ENCODE measurements at places on chromosomes 6 and 20.
A peak's percentile ranks its signal among the peaks of the same experiment; 100 is the strongest.

GRCh38 chr6:56656466-56656865 lies 13.8 kb upstream of the DST start:
- DNase-seq: no peak

DNA sequence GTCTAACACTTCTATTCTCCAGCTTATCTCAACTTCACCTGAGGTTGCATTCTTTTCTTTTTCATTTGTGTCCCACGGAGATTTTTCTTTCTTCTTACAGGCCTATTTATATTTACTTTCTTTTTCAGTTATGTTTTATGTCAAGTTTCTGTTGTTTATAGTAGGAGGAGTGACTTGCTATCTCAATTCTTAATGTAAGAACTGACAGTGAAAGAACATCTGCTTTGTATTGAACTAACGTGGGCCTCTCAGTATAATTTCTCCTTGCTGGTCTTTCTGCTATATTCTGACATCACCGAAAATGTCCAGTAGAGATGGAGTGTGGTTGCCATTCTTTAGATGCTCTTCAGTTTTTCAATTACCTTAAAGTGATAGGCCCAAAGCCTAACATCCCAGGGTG lies 521.7 kb downstream of the EPM2A start:
- no peak for DNase-seq

DNA sequence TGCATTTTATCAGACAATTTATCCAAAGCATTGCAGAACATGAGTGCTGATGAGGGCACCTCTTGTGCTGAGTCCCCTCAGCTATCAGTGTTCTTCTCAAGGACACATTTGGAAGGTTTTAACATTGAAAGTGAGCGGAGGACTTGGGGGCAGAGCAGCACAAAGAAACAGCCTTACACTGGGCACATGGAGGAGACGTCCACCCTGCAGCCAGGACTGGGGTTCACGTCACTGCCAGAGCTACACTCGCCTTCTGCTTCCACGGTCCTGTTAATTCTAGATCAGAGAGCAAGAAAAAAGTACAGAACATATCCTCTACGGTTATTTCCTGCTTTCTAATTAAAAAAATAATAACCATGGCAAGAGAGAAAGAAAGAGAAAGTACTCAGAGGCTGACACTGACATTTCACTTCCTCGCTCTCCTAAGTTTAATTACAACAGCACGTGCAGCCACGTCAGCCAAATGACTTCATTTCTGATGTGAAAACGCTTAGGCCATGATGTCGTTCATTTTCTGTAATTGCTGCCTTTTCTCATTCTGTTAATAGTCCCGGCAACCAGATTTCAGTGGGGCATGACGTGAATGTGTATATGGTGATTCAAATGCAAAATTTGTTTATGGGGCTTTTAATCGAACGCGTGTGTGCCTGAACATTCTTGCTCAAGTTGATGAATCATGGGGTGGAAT lies 5.1 kb downstream of the PRND start:
- DNase-seq: no peak

DNA sequence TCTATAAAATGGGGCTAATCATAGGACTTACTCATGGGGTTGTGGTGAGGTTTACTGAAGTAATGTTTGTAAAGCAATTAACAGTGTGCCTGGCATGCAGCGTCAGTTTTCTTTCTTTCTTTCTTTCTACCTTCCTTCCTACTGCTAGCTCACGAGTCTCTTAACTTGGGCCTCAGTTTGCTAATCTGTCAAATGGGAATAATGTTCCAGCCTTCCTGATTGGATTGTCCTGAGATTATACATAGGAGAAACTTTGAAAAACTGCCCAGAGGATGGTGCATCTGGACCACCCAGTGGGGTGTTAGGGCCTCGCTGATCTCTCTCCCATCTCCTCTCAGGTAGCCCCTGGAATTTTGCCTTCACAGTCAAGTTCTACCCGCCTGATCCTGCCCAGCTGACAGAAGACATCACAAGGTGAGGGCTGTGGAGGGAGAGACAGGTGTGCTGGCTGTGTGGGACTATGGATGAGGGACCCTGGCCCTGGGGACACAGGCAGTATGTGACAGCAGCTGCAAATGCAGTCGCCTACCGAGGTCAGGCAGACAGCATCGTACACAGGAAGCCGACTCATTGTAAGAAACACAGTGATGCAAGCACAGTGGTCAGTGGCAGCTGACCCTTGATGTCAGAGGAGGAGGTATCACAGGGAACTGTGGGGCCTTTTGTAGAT lies 27.5 kb downstream of the EPB41L1 start:
- no peak for DNase-seq

- peak; percentile 88 for DNase-seq
Observed at GRCh38 chr6:150599199-150600009, at the start of gene PLEKHG1. TSS of gene PLEKHG1 (plus strand) at chr6:150599885. CDS start at chr6:150733682, 133,797 bp downstream.

GRCh38 chr6:24613361-24614042 lies 32.5 kb downstream of the KIAA0319 start:
- DNase-seq: no peak

DNA sequence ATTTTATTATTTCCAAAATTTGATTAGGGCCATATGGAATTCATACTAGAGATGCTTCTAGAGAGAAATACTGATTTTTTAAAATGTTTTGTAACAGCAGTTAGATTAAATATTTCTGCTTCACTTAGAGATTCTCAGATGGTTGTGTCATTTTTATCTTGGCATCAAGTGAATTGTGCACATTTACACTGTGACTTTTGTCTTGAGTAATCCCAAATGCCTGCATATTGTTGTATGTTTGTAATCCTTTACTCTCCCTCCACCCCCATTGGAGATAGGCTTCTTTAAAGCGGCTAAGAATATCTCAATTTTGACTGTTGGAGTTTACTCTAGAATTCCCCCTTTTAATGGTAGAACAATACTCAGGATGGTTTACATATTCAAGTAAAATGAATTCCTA lies 19.0 kb downstream of the STX16 start:
- DNase-seq: no peak

DNA sequence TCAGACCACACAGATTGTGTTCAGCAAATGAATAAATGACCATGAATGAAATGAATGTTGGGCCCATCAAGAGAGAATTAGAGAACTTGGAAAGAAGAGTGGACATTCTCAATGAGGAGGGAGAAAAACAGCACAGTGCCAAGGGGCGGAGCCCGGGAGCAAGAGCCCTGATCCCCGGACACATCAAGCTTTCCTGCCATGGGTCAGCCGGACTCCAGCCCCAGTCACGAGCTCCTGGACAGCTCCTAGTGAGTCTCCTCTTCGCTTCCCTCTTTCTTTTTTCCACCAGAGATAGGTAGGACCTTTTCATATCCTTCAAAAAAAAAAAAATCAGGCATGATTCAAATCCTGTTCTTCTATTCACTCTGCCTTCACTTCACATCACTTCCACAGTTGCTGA lies 274.2 kb downstream of the NRN1 start:
- DNase-seq: no peak

DNA sequence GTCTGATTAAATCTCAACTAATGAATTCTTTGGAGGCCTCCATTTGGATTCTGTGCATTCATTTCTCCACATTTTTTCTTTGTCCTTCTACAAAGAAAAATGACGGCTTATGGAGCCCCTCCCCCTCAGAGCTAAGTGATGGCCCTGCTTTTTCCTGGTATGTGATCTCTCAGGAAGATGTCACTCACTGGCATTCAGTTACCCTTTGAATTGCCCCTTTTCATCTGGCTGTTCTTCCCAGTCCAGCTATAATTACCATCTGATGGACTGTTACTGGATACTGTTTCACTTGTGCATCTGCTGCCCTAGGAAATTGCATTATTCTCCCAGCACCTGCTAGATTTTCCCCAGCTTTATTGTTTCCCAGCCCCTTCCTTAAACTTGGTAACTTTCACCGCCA lies 151.9 kb downstream of the CFAP61 start:
- DNase-seq: no peak

- DNase-seq: no peak
Observed at GRCh38 chr6:35710241-35710847, 21.6 kb upstream of the FKBP5 start.

- no peak for DNase-seq
Observed at GRCh38 chr6:13412639-13413465, 74.5 kb downstream of the GFOD1 start.

- DNase-seq: no peak
Observed at GRCh38 chr6:139369068-139369467, 5.4 kb downstream of the CITED2 start.

GRCh38 chr6:21079468-21080048 lies 514.0 kb upstream of the SOX4 start:
- DNase-seq: no peak

DNA sequence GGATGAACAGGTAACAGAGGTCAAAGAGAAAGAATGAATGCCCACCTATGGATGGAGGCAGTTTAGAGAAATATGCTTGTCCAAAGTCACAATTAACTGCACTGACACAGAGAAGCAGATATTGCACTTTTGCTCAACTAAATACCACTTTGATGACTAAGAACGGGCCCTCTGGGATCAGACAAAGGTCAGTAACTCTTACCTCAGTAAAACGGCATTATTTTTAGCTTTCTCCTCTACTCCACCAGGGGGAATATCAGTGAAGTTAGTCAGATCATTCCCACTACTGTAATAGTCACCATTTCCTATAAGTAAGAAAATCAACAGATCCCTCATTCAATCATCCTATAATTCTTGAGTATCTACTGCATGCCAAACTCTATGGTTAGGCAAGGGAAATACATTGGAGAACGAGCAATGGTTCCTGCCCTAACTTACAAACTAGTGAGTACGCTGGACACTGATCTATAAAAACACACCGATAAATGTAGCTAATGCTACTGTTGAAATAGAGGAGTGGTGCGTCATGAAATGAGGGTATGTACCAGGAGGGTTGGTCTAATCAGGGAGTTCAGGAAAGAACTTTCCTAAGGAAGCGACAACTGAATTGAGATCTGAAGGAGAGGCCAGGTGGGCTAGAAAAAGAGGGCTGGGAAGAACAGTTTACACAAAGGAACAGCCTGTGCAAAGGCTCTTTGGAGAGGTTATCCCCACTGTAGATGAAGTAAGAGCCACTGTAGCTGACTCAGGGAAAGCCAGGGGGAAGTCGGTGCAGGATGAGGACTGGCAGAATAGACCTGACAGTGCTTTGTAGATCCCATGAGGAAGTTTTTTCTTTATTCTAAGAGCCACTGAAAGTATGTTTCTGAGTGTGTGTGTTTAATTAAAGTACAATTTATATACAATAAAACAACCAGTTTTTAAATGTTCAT lies 9.2 kb downstream of the ECI2 start:
- DNase-seq: no peak

DNA sequence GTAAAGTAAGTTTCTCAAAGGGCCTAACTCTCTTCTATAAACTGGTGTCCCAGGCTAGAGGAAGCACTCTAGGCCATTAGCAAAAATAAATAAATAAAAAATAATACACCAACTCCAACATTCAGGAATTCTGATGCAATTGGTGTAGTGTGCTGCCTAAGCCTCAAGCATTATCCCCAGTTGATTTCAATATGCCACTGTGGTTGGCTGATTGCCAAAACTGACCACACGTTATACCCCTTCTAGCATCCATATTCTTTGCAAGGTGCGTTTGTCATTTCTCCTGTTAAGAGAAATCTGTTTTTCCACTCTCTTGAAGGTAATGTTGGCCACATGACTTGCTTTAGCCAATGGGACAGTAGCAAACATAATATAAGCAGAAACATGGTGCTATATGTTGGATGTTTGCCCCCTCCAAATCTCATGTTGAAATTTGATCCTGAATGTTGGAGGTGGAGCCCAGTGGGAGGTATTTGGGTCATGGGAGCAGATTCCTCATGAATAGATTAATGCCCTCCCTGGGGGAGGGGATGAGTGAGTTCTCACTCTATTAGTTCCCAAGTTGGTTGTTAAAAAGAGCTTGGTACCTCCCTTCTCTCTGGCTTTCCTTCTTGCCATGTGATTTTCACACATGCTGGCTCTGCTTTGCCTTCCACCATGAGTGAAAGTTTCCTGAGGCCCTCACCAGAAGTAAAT lies 71.9 kb upstream of the PLCB4 start:
- no peak for DNase-seq

DNA sequence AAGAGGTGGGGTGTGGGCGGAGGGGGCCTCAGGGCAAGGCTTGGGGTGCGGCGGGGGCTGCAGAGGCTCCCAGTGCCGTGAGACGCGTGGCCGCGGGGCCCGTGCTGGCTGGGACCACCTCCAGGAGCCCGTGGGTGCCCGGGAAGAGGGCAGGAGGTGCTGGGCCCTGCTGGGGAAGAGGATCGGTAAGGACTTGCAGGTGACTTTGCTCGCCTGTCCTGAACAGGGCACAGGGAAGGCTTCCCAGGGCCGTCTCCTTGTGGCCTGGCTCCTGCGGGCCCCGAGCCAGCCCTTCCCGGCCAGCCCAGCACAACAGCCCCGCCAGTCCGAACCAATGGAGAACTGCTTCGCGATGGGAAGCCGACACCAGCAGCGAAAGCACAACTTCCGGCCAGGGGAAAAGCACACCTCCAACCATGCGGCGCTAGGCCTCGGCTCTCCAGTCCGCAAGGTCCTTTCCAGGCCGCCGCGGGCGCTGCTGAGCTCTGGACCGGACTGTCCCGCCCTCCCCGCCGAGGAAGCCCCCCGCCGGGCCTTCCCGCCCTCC lies 32.3 kb downstream of the IRF4 start:
- no peak for DNase-seq

- no peak for DNase-seq
Observed at GRCh38 chr20:5177071-5177470, 50.3 kb downstream of the CDS2 start.

DNA sequence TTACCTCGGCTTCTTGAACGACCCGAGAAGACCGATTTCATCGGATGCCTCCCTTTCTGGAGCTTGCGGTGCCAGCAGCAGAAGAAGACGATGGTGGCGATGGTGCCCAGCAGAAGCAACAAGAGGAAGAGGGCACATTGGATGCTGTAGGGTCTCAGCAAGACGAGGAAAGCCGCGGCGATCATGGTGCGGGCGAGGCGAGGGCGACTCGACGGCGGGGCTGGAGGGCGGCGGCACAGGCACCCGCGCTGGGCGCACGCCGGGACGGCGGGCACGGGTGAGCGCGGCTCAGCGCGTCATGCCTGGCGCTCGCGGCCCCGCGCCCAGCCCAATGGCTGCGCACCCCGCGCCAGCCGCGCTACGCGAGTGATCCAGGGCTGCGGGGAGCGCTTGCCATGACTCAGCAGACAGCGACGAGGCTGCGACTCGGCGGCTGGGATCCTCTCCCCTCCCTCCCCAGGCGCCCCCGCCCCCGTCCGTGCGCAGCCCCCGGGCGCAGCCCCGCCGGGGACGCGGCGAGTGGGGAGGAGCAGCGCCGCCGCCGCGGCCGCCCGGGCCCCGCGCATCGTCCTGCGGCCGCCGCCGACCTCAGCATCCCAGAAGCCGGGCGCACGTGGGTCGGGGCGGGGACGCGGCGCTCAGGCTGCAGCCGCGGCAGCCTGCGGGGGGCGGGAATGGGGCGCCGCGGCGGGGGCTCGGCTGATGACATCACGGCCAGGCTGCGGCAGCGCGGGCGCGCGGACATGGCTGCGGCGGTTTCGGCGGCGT lies at the start of gene BEND6:
BEND6 (plus strand) TSS at position 705 of the 768 bp plus-strand sequence. CDS start 26,704 bp downstream, outside the sequence.
- DNase-seq: peak; percentile 54

- no peak for DNase-seq
Observed at GRCh38 chr6:19968201-19968600, 131.0 kb downstream of the ID4 start.

GRCh38 chr20:57807401-57808263 lies 97.8 kb upstream of the PMEPA1 start:
- no peak for DNase-seq
